ENCODE measurements at places on chromosomes 7 and 10. TPM values are rescaled to one million over a fixed set of nuclear protein-coding genes. Genes with fewer than 3 reads are reported as not detected.

Gene UCMA
- not detected for total RNA-seq

Gene HOXA7
- total RNA-seq = 19.7 TPM

Gene RSU1
- 151 TPM for total RNA-seq

DNA sequence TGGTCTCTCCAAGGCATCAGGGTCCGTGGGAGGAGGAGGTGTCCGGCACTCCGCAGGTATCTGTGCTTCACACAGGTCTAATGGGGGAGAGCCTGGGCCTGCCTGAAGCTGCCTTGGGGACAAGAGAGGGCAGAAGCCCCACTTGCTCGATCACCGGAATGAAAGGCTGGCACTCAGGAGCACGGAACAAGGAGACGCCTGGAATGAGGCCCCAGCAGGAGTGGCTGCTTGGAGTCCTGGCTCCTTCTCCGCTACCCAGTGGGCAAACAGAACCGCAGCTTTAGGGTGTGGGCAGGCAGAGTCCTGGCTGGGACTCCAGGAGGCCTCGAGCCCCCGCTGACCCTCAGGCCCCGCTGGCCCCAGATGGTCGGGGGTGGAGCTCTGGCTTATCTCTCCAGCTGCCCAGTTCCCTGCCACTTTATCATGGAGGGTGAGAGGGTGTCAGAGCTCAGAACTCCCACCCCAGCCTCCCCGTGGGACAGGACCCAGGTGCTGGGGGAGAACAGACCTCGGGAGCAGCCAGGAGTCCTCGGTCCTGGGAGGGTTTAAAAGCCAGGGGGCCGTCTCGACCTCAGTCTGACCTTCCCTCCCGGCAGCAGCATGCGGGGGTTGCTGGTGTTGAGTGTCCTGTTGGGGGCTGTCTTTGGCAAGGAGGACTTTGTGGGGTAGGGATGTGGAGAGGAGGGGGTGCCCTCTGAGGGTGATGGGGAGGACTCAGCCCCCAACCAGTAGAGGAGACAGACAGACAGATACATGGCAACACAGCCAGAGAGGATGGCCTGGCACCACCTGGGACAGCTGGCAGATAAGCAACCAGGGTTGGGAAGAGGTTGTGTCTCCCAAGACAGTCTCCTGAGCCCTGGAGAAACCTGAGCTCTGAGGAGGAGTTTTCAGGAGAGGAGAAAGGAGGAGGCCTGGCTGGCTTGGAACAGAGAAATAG, at the start of gene CPA1:
TSS of gene CPA1 (plus strand) at position 574 of the 940 bp plus-strand sequence. CDS start at position 601, 27 bp downstream.
- no peak for DNase-seq

DNA sequence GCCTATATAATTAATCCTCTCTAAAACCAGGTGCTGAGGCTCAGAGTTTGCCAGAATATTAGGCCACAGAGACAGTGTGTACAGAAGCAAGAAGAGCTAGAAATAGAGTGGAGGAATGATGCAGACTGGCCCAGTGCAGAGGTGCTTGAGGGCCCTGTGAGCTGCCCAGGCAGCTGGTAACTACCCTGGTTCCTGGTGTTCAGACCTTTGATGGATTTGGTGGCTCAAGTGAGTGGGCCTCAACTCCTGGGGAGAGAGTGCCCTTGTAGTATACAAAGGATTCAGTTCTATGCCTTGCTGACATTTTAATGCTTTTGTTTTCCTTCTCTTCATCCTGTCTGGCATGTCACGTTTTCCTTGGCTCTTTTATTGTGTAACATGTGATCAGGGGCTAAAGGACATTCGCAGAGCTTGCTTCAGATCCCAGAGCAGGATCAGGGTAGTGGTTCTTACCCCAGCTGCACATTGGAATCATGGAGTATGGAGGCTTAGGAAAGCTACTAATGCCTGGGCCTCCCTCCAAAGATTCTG, 20.0 kb downstream of the LRRC4 start:
- DNase-seq = no peak
